T follicular helper cell (primary cell): ENCODE measurements at places on chromosomes 6 and 20.

GRCh38 chr6:109595998-109596397 is 95.0 kb downstream of the AK9 start:
- DNase-seq, result no peak

DNA sequence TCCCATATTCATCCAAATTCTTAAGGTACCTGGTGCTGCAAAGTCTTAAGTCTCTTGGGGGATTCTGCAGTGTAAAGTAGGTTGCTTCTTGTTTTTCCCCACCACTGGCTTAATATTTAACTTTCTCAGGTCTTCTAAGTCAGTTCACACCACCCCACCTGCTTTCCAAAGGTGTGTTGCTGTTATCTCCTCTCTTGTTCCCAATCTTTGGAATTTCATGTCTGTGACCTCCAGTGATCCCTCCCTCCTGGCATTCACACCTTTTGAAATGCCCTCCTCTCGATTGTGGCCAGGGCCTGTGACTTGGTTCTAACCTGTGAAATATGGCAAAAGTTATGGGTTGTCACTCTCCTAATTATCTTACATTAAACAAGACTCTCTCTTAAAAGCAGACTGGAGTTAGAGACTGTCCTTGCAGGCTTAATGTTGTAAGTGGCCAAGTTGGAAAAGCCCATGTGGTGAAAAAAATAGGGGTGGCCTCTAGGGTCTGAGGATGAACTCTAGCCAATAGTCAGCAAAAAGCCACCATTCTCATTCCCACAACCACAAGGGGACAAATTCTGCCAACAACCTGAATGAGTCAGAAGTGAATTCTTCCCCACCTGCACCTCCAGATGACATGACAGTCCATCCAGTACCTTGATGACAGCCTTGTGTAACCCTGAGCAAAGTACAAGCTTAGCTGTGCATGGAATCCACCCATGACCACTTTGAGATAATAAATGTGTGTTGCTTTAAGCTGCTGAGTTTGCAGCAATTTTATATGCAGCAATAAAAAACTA is 45.1 kb downstream of the ADGRF1 start:
- no peak for DNase-seq

- no peak for DNase-seq
Measured at GRCh38 chr6:32943864-32944649, 3.2 kb upstream of the HLA-DMB start.

- DNase-seq, result no peak
Measured at GRCh38 chr6:165571068-165571682, 91.9 kb downstream of the PDE10A start.

DNA sequence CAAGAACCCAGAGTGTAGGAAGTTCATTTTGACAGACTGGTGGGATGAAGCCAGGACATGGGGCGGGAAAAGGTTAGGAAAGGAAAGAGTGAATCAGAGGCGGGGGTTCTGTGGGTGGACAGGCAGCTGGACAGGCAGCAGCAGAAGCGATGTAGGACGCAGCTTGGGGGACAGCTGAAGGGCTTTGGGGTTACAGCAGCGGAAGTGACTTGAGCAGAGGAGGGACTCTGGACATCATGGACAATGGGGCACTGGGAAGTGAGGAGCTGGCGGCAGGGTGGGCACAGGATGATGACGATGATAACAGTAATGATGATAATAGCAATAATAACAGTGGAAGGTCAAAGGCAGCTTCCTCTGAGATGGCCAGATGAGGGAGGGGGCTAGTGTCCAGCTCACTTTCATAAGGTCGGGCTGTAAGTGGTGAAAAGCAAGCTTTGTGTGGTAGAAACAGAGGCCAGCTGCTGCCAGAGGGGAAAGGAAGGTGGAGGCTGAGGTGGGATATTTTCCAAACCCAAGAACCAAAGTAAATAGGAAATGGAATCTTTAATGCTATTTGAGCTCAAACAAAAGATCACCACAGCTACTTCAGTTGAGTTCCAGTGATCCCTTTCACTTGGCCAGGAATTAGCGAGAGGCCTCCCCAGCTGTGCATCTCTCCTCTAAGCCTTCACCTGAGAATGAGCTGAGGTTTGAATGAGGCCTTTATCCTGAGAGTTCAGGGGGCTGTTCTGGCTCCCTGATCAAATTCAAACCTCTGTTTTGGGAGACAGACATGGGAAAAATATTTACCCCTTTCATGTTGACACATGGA is 433.5 kb downstream of the DHX35 start:
- no peak for DNase-seq

GRCh38 chr6:168404560-168404959 is 36.4 kb upstream of the SMOC2 start:
- DNase-seq, result no peak

- no peak for DNase-seq
Measured at GRCh38 chr6:75101896-75102295, 104.0 kb downstream of the COL12A1 start.

GRCh38 chr6:129195643-129196042 is 312.7 kb downstream of the LAMA2 start:
- DNase-seq, result no peak

DNA sequence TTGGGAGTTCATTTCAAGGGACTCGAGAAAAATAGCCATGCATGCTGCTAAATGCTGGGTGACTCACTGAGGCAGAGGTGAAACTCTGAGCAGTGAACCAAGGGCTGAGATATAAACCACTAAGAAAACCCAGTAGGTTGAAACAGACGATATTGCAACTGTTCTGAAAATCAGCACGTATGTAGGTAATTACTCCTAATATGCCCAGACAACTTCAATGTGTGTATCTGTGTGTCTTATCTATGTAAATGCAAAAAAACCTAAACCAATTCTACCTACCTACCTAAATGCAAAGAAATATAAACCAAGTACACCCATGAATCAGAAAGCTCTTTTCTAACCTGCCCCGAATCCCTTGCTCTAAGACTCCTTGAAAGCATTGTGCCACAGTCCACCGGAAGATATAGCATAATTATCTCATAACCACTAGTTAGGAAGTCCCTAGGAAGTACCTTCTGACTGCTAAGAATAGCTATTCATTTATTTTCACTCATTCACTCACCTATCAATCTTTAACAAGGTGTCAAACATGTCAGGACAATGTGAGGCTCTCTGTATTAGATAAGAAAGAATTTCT is 458.7 kb upstream of the RUNX2 start:
- DNase-seq, result no peak

DNA sequence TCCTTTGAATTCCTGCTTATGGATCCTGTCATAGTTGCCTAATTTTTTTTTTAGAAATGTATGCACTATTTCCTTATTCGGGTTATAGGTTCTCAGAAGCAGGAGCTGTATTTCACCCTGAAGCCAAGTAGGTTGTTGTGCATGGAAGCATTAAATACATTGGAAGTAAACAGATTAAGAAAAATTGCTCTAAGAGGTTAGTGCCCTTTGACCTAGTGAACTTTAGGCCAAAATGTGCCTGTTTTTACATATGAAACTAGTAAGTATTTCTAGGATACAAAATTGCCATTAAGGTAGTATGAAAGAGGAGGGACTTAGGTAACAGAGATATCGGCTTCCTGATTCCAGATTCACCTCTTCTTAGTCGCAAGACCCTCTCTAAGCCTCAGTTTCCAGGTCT is 377.9 kb downstream of the SYNE1 start:
- no peak for DNase-seq

DNA sequence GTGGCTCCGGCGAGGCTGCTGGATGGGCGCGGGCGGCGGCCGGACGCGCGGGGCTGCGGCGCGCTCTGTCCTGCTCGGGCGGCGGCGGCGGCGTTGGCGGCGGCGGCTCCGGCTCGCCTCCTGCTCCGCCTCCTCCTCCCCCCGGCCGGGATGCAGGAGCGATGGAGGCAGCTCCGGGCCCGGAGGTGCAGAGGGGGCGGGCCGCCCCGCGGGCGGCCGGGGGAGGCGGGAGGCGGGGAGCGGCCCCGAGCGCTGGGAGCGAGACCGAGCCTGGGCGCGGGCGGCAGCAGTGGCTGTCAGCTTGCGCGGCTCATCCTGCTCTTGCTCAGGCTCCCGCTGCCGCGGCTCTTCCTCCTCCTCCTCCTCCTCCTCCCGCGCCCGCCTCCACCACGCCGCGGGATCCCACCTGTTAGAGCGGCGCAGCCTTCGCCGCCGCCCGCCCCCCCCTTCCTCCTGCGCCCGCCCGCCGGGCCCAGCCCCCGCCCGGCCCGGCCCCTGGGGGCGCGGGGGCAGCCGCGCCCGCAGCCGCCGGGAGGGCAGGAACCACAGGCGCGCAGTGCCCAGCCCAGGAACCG is at the start of gene NOL4L:
Gene NOL4L (minus strand): TSS at position 323 of the 575 bp plus-strand sequence. CDS start 443 bp downstream, outside the sequence.
- peak; percentile 20 for DNase-seq

DNA sequence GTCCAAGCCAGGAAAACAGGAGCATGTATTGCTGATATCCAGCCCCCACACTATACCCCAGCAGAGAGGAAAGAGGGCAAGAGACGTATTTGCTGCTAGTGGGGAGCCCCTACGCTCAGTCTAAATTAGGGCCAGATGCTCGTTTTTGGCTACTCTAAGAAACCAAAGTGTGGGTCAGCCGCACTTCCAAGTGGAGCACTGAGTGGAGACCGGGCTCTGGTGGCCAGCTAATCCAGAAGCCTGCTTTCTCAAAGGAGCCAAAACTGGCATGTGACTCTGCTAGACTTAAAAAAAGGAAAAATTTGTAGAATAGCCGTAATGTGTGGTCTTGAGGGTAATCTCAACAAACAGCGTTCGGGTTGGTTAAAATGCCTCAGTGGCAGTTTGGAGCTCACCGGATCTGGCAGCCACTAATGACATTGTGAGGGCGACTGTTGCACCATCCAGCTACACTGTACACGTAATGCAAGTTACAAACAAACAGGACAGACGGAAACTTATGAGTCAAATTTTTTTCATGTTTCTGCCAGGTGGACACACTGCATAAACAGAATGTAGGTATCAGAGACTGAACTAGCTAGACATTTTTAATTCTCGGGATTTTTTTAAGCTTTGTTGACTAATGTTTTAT is 230.9 kb downstream of the FOXC1 start:
- DNase-seq, result no peak

DNA sequence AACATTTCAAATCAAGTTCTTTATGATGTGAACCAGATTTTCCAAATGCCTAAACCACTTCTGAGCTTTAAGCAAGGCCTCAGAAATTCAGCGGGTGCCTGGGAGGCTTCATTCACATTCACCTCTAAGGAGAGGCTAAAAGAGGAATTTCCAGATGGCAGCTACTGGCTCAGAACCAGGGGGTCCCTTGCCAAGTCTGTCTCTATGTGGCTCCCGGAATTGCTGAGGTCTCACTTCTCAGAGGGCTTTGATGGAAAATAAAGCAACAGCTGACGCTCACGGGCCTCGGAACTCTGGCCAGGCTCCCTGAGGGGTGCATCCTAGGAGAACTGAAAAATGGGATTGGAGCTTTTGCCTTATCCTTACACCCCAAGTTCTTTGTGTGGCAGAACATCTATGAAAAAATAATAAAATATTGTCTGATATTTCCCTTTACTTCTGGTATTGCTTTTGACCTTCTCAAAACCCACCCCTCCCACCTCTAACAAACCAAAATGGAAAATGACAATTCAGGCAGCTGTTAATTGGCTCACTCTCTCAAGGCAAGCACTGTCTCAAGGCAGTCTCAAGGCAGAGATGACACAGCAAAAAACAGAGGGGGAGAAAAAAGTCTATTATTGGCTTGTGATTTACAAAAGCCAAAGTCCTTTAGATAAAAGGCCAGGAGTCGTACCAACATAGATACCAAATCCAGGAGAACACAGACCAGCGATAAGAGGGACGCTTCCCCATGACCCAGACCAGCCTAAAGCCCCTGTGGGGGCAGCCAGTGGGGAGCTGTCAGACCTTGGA is 21.8 kb upstream of the LRRN4 start:
- no peak for DNase-seq

DNA sequence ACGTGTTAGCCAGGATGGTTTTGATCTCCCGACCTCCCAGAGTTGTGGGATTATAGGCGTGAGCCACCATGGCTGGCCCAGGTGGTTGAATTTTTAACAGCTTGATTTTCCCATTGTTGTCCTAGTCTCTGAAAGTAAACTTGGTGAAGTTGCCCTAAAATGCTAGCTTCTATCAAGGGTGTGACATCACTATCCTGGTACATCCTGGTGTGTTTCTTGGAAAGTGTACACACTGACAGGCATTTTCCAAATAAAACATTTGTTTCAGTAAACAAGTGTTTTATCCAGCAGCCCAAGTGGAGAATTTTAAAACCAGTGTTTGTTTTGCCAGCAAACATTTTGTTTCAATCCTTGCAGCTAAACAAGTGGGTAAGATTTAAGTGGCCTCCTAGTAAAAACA is 40.5 kb upstream of the RREB1 start:
- no peak for DNase-seq

GRCh38 chr20:11483697-11484096 is 434.0 kb upstream of the BTBD3 start:
- DNase-seq, result no peak

DNA sequence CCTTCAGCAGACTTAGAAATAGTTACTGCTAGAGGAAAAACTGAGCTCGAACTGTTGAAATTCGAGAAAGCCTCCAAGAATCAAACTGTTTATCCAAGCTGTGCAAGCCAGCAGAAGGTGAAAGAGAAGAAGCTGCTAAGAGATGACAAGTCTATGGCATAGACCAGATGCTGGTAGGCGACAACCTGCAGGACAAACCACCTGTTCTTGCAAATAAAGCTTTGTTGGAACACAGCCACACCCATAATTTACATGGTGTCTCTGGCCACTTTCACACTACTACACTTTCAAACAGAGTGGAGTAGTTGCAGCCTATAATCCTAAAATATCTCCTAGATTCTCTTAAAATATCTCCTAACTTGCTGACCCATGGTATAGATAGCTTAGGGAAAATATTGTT is 33.3 kb downstream of the TNFRSF21 start:
- no peak for DNase-seq

DNA sequence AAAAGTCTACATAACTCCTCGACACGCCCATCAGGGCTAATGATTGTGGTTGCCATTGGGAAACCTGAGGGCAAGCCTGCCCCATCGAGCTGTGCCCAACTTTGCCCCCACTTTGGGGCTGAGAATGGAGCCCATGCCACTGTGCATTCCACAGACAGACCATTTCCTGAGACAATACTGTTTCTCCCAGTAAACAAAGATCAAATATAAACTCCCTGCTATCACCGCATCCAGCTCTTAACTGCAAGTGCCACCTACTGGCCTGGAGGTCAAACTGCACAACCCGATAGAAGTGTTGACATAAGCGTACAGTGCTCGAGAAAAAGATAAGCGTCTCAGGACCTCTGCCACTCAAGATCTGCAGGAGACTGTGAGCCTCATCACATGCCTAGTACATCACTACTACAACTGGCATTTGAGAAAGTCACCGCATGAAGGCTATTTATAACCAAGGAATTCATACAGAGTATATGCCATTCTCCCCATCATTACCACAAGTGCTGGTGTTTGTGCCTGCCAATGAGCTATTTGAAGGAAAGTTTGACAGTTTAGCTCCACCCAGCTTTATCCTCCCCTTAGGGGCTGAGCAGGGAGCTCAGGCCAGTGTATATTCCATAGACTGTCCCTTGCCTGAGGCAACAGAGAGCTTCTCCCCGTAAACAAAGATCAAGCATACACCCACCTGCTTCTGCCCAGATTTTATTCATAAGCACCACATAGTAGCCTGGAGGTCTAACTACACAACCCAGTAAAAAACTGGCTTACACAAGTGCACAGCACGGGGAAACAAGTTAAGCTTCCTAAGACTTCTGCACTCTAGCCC is 4.5 kb upstream of the DEFB126 start:
- no peak for DNase-seq
